ENCODE measurements at places on chromosomes 5 and 9. TPM values are rescaled to one million over a fixed set of nuclear protein-coding genes. Genes with fewer than 3 reads are reported as not detected.

The ZFP2 gene
- 1.6 TPM for total RNA-seq

GRCh38 chr5:136145030-136145429, 12.4 kb downstream of the SMAD5 start:
- no peak for DNase-seq

DNA sequence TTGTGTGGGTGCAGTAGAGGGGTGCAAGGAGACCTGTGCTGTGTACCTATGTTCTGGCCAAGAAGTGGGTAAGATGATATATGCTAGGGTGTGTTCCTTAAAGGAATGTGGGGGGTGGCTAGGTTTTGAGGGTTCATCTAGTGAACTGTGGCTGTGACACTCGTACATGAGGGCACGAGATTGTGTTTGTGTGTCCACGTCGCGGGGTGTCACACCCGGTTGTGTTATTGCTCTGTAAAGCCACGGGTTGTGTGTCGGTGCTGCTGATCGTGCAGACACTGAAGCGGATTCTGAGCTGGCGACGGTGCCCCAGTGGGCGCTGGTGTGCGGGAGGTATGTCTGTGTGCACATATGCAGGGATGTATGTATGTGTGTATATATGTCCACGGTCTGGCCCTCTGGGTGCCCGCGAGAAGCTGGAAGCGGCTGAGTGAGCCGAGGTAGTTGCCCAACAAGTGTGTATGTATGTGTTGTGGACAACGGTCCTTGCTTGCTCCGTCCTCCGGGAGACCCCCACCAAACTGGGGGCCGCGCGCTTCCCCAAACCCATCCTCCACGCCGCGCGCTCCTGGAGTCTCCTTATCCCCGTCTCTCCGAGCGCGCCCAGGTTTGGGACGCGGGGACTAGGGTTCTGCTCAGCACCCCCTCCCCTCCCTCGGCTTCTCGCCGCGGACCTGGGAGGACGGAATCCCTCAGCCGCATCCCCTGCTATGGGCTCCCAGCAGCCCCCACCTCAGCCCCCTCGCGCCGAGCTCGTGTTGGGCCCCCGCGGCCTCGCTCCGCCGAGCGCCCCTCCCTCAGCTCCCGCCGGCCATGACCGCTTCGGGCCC, 639 bp downstream of the PCDH1 start:
- no peak for DNase-seq

DNA sequence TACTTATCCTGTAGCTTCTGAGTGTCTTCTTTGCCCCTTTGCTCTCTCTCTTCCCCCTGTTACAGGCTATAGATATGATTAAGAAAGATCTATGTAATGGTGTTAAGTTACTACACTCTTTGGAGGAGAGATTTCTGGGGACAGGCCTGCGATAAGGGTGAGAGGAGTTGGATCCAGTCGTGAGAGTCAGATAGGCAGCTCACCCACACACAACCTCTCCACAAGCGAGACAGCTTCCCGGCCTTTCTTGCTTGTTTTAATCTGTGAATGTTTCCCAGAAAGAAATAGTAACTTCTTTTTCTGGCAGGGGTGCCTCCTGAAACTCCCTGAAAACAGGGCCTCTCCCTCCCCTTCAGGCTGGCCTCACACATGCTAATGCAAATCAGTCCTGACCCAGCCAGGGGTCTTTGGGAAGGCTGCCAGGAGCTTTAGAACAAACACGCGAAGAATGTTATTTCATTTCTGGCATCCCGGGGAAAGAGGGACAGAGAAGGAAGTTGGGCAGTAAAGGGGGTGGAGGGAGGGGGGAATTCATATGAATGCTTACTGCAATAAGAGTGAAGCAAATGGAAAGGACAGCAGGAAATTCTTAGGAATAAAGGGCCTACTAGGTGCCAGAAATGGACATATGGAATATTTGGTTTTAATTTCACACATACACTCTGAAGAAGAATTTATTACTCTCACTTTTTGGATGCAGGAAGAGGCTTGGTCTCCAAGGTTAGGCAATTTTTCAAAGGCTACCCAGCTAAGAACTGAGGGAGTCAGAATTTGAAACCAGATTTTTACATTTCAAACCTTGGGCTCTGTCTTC, 215.8 kb upstream of the TRIM32 start:
- DNase-seq: no peak

DNA sequence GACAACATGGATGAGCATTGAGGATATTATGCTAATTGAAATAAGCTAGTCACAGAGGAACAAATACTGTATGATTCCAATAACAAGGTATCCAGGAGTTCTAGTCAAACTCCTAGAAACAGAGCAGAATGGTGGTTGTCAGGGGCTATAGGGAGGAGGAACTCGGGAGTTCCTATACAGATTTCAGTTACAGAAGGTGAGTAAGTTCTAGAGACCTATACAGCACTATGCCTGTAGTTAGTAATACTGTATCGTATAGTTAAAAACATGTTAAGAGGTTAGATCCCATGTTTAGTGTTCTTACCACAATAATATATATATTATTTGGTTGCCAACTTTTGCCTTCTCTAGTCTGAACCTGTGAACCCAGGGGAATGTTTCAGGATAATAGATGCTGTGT, 7.9 kb upstream of the OXCT1 start:
- DNase-seq: no peak

- no peak for DNase-seq
These were observed 16.0 kb upstream of the SMIM32 start for GRCh38 chr5:136208916-136209315.

DNA sequence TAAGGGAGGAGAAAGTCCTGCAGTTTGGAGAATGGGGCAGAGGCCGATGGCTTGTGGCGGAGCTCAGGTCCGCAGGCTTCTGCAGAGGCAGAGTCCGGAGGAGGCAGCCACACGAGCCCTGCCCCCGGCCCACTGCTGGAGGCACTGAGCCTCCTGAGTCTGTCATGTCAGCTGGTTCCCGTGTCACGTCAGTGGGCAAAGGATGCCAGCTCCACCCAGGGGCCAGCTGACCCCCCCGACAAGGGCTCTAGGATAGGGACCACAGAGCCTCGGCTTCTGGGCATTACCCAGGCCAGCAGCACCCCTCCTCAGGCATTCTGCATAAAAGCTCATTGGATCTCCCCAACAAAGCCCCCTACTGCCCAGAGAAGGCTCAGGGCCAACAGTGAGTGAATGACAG, 8.5 kb downstream of the SH3PXD2B start:
- DNase-seq: no peak

DNA sequence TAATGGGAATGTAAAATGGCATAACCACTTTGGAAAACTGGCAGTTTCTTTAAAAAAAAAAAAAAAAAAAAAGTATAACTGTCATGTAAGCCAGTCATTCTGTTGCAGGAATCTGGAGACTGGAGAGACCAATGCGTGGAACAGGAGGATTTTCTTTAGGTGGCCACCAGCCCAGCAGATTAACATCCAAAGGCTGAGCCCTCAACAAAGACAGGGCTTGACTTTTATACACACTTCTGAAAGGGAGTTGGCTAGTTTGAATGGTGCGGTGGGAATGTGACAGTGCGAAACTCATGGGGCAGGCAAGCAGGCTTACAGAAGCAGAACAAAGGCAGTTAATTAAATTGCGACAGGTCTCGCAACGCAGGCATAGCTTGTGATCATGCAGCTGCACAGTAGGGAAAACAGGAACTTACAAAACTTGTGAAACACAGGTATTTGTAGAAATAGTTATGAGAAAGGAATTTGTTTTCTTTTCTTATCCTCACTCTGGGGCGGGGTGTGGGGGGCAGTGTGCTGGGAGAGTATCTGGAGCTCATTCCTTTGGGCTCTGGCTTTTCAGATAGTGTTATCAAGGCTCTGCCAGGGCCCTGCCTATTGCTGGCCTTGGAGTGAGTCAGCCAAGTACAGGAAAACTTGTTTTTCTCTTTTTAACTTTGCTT, 12.0 kb downstream of the UIMC1 start:
- no peak for DNase-seq

DNA sequence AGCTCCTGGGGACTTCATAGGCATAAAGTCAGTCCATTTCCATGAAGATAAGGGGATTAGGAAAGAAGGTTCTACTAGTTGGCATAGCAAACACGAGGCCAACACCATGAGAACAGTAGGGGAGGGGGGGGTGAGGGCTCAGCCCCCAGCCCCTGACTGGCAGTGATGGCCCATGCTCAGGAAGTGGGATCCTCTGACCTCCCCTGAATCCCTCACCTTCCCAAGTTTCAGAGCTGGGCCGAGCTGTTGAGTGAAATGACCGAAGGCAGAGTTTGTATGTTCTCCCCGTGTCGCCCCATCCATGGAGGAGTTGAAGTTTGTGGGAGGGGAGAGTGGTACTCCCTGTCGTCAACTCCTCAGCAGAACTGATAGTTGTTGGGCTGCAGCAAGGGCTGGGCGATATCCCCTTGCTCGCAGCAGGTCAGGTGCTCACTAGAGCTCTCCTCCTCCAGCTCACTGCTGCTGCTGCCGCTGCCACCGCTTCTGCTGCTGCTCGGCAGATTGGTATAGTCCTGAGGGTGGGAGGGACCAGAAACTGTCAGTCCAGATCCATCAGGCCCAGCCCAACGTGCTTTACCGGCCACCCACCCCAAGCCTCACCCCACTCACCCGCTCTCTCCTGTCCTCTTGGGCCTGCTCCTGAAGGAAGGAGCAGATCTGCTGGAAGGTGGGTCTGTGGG, 32.5 kb downstream of the CSF1R start:
- DNase-seq: no peak

- peak; percentile 8 for DNase-seq
These were observed 2.8 kb upstream of the UBAP1 start for GRCh38 chr9:34176089-34176488.

DNA sequence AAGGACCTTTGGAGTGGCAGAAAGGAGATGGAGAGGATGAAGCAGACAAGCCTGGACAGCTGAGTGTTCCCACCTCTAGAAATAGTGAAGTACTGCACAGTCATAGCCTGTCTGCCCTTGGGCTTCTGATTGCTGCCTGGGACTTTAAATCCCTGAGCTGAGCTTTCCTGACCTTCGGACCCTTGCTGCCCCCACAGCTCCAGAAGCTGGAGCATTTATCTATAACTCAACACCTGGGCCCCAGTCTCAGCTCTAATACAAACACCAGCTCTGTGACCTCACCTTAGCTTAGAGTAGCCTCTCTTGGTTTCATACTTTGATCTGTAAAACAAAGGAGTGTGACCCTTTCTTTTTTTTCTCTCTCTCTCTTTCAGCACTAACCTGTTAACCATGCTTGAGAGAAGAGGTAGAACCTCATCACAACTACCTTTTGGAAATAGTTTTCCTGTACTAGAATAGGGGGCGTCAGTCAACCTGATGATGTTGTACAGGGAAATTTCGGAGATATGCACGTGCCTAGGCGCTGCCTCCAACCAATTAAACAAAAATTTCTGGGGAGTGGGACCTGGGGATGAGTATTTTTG, 25.4 kb upstream of the ELL2 start:
- no peak for DNase-seq

DNA sequence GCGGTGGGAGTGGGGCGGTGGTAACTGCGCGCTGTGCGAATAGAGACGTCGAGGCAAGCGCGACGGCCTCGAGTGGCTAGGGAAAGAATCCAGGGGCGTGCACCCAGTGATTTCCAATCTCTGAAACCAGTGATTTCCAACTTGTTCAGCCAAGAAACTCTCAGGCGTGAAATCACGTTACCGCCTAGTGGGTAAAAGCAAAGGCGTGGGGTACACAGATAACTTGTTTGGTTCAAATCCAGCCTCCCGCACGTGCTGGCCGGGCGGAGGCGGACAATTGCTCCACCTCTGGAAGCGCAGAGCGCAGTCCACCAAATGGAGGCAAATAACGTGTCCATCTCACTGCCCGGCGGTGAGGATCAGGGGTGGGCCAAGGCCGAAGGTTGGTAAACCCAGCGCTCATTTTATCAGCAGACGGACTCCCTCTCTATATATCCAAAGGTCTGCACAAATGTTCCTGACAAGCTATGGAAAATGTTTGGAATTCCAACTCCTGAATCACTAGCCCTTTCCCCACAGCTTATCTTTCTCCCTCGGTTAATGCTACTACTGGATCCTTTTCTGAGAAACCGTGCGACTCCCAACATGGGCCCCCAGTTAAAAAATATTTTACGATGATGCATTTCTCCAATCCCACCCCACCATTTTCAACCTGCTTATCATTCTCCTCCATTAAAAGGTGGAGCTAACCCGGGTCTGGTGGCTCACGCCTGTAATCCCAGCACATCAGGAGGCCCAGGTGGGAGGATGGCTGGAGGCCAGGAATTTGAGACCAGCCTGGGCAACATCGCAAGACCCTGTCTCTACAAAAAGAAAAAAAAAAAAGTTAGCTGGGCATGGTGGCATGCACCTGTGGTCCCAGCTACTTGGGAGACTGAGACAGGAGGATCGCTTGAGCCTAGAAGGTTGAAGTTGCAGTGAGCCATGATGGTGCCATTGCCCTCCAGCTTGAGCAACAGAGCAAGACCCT, 950 bp upstream of the FNBP1 start:
- DNase-seq: no peak

GRCh38 chr9:91681461-91682305, 258.1 kb upstream of the NFIL3 start:
- DNase-seq: no peak

DNA sequence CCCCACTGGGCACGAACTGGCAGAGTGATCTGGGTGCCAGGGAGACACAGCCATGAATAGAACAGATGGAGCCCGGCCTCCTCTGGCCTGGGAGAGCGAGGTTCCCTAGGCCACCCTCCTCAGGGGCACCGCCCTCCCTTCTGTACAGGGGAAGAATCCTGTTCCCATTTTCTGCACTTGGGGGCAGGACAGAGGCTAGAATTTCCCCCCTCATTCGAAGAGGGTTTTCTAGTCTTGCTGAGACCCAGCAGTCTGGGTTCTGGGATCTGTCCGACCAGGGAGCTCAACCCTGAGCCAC, 52.7 kb downstream of the COL5A1 start:
- DNase-seq: no peak

DNA sequence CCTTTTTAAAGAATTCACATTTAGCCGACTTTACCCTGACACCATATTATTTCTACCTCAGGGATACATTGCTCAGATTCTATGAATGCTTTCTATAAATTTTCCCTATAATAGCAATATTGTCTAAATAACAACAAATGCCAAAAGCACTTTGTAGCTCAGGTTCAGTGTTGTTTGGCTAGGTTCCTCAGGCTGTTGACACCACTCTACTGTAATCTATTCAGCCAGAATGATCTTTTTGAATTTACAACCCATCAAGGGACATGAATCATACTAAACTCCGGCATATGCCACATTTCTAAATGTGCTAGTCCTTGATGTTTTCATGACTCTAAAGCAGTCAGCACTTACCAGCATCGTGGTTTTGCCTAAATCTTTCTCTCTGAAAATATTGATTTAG, 641.5 kb upstream of the CDH10 start:
- no peak for DNase-seq

Measured in chondrocyte (in vitro differentiated cells).